ENCODE measurements at places on chromosomes 5 and 9.

DNA sequence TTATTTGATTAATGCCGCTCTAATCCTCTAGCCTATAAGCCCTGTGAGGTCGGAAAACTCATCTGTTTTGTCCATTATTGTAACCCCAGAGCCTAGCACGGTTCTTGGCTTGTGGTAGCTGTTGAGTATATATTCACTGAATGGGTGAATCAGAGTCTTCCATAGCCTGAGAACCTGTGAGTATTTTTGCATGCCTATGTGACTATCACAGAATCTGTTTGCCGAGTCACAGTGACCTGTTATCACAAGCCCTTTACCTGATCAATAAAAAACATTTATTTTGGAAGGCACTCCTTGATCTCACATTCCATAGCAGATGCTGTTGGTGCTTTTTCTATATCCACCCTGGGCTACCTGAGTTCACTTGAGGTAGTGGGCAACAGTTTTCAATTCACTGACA, 125.0 kb upstream of the STC2 start:
- no peak for DNase-seq

- no peak for DNase-seq
Observed at GRCh38 chr9:85118990-85119755, 449.6 kb downstream of the NTRK2 start.

DNA sequence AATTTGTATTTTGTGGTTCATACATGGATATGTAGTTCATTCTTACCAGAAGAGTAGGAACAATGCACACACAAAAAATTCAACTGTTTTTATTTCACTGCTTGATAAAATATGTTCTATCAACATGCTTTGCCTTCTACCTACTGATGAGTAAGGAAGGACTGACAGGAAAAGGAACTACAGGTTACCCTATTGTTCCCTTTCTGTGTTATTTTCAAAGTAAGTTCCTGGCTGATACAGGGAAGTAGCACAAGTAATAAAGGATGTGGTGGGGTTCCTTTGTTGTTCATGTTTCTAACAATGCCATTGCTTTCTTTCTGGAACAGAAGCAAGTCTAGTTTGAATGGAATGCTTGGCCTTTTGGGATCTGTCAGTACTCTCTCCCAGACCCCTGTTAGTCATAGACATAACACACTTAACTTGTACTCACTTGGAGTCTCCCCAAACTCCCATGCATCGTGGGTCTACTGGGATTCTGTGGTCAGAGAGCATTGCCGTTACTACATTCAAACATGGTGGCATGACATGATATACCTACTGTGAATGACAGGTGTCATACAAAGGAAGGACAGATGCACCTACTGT, 20.2 kb upstream of the ALDOB start:
- DNase-seq, result no peak

GRCh38 chr9:27086818-27087680, 22.0 kb upstream of the TEK start:
- no peak for DNase-seq

DNA sequence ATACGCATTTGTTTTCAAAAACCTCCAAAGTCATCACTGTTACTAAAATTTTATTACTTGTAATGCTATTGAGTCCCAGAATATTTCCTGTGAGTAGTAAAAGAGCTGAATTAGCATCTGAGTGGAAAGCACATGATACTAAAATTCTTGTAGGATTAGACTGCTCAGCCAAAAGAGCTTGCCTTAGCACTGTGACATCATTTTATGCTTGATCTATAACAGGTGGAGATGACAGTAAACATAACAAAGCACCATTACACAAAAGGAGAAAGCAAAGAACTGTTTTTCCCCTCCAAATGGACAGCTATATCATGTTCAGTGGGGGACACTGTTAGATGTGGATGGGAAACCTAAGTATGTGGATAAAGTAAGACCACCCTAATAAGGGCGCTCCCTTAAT, 5.8 kb upstream of the JAK2 start:
- DNase-seq, result no peak

- DNase-seq, result no peak
Observed at GRCh38 chr9:113131689-113132151, 19.1 kb upstream of the SLC31A2 start.

DNA sequence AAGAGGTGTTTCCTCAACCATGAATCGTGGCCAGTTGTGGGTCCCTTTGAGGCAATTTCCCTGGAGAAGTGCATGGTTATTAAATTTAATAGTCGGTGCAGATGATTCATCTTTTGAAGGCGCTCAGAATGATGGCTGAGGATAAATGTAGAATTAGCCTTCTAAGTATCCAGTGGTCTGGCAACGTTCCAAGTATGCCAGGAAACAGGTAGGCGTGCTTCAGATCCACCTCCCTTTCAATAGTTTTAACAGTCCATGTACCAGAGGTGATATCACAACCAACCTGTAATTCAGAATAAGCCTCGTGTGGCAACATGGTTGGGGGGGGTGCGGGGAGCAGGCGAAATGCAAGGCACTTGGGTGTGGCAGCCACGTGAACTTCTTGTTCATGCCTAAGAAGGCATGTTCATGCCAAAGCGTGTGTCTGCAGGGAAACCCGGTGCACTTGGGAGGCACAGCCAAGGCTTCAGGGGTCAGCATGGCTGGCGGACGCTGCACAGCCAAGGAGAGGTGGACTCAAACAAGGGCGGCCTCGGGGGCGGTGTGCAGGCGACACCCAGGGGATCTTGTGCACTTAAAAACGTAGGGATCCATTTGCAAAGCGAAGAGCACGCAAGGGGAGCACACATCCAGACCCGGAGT, 5.2 kb upstream of the NKD2 start:
- DNase-seq, result no peak

GRCh38 chr5:159163027-159163700, 46.2 kb downstream of the RNF145 start:
- no peak for DNase-seq

DNA sequence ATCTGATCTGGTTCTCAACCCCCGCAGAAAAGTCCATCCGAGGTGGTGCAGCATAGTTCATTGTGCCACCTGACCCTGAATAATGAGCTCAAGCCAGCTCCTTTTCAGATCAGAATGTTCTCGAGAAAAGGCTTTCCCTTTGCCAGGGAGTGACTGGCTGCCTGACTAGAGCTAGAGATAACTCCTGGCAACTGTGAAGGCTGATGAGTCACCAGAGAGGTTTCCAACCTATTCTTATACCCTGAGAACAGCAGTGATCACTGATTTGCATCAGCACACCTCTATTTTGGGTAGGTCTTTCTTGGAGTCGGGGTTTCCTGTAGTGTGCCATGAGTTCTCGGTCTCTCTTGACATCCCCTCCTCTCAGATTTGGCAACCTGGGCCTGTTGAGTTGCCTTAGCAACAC, 127.9 kb downstream of the PIK3R1 start:
- DNase-seq, result no peak

- no peak for DNase-seq
Observed at GRCh38 chr9:110128664-110129329, 79.2 kb downstream of the C9orf152 start.

- no peak for DNase-seq
Observed at GRCh38 chr5:79189439-79190234, 46.3 kb upstream of the JMY start.

DNA sequence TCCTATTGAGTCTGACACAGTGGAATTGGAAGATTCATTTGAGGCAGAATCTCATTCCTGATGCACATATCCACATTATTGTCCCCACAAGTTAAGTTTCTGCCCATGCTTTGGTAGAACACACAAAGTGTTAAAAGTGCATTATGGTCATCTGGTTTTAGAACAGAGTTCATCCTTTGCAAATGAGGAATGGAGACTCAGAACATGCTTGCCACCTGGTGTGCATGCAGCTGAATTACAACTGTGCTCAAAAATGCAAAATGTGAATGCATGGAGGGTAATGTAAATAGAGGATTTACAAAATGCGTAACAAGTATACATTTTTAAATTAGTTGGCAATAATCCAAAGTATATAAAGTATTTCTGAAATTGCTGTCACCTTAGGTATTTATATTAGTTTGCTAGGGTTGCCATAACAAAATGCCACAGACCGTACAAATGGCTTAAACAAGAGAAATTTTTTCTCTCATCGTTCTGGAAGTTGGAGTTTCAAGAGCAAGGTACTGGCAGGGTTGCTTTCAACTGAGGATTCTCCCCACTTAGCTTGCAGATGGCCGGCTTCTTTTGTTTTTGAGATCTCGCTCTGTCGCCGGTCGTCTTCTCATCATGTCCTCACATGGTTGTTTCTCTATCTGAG, 671.1 kb downstream of the TAF11L14 start:
- DNase-seq, result no peak

Data from effector memory CD8-positive, alpha-beta T cell (primary cell).